Tibial nerve (tissue), 4 donors: ENCODE measurements at places on chromosomes 2 and 18. TPM values are rescaled to one million over a fixed set of nuclear protein-coding genes. Genes with fewer than 3 reads are reported as not detected.
A peak's percentile ranks its signal among the peaks of the same experiment; 100 is the strongest.

Gene ORC2
- 22.0 TPM for total RNA-seq

GRCh38 chr18:70293166-70293565, 4.3 kb downstream of the SOCS6 start:
- no peak for DNase-seq

DNA sequence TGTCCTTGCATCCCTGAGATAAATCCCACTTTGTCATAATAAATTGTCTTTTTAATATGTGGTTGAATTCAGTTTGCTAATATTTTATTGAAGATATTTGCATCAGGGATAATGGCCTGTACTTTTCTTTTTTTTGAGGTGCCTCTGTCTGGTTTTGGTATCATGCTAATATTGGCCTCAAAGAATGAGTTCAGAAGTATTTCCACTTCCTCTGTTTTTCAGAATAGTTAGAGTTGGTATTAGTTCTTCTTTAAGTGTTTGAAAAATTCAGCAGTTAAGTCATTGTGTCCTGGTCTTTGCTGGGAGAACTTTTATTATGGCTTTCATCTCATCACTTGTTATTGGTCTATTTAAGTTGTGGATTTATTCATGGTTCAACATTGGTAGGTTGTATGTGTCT, 464.1 kb upstream of the CRIM1 start:
- no peak for DNase-seq

- no peak for DNase-seq
Observed at GRCh38 chr2:20680744-20681375, 13.9 kb downstream of the GDF7 start.

DNA sequence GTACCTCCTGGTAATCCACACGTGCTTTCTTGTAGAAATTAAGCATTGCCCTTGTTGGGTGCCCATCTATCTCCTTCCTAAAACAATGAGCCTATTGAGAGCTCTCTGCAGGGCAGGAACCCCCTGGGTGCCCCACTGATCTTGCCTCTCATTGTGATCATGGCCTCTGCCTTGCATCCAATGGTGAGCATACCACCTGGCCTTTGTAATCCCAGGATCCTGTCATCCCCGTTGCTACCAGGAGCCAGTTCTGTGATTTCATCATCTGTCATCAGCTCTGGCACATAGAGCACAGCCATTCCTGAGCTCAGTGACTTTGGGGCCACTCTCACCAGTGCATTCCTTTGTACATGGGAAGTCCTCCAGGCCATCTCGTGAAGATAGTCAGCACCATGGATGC, 381.0 kb upstream of the ID2 start:
- DNase-seq = no peak

DNA sequence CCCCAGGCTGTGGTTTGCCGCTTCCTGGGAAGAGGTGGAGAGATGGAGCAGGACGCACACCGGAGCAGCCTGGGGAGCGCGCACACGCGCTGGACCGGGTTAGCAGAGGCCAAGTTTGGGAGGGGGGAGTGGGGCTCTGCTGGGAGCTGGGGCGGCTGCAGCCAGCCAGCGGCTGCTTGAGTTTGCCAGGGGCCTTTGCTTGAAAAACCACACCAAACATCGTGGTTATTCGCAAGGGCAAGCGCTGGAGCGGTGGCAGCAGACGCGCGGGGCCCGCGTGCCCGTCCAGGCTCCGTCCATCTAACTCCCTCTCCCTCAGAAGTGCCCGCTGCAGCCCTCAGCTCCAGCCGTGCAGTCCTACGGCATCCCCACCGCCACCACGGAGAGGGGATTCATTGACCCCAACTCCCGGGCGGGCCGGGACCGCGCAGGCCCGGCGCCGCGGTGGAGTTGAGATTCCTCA, 4.6 kb downstream of the PTGR3 start:
- no peak for DNase-seq

DNA sequence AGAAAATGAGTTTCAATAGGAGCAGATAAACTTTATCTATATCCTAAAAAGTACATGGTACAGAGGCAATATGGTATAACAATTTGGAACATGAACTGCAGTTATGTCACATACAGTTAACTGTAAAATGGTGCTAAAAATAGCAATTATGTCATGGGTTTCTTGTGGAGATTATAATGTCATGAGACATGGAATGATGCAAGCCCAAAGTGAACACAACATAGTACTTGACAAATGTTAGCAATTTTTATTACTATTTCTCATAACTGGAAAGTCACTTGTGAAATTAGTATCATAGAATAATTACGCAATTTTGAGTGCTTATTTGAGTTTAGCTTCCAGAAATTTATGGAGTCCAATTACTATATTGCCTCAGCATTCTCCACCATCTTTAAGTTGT, 1263.4 kb downstream of the DSC3 start:
- no peak for DNase-seq

DNA sequence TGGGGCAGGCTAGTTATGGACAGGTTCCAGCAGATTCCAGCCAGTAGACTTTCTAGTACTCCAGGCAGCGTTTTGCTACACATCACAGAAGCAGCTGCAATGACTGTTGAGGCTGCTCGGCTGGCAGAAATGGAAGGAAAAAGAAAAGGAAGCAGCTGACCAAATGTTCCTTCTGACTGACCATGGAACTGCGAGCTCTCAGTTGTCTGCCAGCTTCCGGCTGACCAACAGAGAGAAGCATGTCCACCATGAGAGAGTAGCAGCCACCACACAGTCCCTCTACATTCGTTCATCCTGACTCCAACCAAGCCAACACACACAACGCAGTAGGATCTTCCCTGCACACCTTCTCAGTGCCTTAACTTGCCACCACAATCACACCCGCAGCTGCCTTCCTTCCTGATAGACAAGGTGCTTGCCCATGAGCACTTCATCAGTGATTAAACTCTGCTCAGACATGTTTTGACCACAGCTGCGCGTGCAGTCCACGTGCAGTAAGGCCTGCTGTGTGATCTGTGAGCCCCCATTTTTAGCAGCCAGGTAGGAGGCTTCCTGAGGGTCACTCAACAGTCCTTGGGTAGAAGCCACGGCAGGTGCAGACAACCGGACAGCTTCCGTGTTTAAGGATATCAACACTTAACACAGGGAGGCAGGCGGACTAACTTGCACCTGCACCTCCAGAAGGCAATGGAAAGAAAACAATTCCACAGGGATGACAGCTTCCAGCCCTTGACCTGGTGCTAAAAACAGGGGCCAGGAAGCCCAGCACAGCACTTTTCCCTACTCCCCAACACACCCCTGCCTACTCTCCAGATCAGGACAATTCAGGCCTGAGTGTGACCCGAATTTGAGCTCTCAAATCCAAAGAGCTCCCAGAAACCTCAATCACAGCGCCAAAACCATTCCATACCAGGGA, 996 bp downstream of the TGFBRAP1 start:
- peak; percentile 36 for DNase-seq

- DNase-seq = no peak
Observed at GRCh38 chr2:152380261-152381055, 45.5 kb downstream of the FMNL2 start.

DNA sequence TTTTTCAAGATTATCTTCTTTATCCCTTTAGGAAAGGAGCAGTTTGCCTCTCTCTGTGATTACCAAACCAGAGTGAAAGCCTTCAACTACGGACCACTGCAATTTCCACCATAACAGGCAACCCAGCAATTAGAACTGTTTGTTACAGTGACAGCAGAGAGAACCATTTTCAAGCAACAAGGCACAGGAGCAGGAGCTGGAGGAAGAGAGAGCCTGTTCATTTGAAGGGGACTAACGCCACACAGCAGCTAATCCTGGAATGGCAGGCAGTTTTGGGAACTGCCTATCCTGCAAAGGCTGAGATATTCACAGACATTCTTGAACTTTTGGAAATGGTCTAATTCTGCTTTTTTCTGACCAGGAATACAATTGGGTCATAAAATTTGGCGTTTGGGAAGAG, 1541.9 kb upstream of the PIK3C3 start:
- no peak for DNase-seq

Gene IL1RN
- total RNA-seq = not detected

DNA sequence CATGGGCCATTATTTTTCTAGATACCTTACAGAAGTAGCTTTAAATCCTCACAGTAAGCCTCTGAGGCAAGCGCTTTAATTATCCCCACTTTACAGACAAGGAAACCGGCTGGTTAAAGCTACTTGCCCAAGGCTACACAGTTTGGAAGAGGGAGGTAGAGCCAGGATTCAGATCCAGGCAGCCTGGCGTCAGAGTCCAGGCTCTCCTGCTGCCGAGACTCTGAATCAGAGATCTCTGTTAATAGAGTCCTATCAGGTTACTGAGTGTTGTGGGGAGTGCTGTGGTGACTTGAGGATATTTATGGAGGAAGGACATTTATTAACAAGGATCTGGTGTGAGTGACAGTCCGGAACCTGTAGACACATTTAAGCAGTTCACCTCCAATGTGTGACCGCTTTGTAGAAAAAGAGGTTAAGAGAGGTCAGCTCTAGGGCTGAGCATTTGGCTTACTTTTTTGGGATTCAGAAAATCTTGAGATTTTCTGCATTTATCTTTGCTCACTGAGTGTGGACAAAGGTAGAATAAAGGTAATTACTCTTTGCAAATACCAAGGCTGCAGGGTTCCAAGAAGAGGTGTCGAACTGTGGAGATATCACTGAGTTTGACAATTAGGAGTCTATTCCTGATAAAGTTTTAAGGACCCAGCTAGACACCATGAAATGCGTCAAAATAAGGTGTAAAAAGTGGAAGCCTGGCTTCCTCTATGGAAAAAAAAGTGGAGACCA, 1.6 kb upstream of the CEP192 start:
- no peak for DNase-seq

GRCh38 chr2:17606851-17607250, 66.4 kb downstream of the VSNL1 start:
- no peak for DNase-seq

Gene FBXO15
- total RNA-seq = 4.4 TPM

- no peak for DNase-seq
Observed at GRCh38 chr2:70979180-70979488, 704 bp downstream of the ANKRD53 start.

- DNase-seq = no peak
Observed at GRCh38 chr2:224716921-224717320, 756 bp upstream of the CCDC195 start.

Gene MYO3B
- total RNA-seq = 0.63 TPM

DNA sequence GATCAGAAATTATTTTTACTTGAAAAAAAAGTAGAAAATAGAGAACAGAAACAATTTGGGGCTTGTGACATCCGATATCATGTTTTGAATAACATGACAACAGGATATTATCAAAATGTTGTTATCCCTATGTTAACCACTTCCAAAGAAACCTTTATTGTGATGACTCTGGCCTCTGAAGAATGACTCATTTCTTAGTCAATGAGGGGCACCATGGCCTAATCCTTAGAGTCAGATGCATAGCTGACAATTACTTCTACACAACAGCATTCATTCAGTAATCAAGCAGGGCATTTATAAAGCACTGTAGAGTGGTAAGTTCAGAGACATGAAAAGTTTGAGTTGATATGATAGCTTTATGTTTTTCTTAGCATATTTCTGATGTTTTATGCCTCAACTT, 703.0 kb downstream of the RNF144A start:
- DNase-seq = no peak

- DNase-seq = no peak
Observed at GRCh38 chr2:84931384-84931821, 25.9 kb downstream of the TMSB10 start.

DNA sequence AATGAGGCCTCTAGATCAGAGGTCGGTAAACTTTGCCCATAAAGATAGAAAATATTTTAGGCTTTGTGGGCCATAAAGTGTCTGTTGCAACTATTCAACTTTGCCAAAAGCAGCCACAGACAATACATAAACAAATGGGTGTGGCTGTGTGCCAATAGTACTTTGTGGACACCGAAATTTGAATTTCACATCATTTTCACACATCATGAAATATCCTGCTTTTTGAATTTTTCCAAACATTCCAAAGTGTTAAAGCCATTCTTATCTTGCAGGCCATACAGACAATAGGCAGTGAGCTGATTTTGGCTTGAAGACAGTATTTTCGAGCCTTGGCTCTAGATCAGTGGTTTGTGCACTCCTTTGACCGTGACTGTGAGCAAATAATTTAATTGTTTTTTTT, 51.1 kb upstream of the EPC2 start:
- DNase-seq = no peak

Gene ZSWIM2
- not detected for total RNA-seq

- DNase-seq = no peak
Observed at GRCh38 chr2:9137379-9138150, 69.0 kb upstream of the ASAP2 start.

GRCh38 chr2:36889795-36890194, 76.5 kb downstream of the STRN start:
- no peak for DNase-seq

Gene XDH
- under 0.01 TPM for total RNA-seq

Gene ELOA2
- not detected for total RNA-seq

DNA sequence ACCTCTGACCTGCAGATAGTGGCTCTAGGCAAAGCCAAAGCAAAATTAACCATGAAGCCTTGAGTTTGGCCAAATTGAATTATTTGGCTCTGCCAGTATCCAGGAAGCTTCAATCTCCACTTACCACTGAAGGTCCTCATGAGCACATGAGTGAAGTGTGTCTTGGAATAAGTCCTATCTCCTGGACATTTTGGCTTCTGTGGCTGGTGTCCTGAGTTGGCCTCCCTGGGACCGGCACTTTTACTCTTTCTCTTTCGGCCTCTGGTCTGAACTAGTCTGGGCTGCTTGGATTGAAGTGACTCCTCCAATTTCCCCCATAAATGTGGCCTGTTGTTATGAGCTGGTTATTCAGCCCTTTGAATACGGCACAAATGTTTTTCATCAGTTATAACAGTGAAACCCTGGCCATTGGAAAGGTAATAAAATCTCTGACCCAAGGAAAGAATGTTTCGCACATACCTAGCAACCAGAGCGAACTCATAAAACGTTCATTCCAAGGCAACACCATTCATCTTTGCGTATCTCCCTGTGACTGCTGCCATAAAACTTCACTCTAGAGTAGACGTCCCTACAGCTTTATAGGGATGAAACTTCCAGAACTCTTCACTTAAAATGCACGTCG, 216.4 kb downstream of the LPIN1 start:
- DNase-seq = no peak

DNA sequence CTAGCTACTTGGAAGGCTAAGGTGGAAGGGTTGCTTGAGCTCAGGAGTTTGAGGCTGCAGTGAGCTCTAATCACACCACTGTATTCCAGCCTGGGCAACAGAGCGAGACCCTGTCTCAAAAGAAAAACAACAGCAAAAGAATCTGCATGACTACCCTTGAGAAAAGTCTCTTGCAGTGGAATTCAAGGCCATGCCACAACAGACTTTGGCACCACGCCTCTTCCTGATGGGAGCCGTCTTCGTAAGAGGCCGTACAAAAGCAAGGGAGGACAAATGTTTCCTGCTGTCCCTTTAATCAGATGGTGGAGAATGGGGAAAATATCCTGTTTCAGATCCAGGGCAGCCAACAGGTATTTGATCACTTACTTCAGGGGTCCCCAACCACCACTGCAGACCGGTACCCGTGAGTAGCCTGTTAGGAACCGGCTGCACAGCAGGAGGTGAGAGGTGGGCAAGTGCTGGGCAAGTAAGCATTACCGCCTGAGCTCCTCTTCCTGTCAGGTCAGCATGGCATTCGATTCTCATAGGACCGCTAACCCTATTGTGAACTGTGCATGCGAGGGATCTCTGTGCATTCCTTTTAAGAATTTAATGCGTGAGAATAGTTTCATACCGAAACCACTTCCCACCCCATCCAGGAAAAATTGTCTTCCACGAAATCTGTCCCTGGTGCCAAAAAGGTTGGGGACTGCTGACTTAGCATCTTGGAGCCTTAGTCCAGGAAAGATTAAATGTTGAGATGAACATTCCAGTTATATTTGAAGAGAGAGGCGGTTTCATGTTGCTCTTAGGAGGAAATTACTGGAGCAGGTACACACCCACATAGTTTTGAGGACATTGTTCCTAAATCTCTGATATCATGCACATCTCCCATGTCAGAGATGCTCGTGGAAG, 94.4 kb upstream of the XPO1 start:
- no peak for DNase-seq
